ENCODE measurements at places on chromosomes 2 and 18.

- no peak for DNase-seq
Measured at GRCh38 chr18:653512-653911, 3.9 kb upstream of the TYMS start.

GRCh38 chr2:9278439-9278838, 71.8 kb downstream of the ASAP2 start:
- no peak for DNase-seq

DNA sequence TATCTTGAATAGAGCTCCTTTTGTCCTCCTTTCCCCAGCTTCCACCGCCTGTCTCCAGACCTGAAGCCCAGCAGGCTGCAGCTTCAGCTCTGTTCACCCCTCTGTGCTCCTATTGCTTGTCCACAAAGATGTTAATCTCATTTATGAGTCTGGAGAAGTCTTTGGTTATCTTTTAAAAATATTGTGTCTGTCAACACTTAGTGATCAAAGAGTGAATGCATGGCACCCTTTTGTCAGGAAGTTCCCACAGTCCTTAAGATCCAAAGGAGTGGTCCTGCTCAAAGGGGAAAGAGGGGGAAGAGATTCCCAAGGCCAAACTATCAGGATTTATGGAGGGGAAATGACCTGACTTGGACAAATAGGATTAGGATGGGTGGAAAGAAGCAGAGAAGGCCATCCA, 118.9 kb downstream of the ACAA2 start:
- DNase-seq = no peak

DNA sequence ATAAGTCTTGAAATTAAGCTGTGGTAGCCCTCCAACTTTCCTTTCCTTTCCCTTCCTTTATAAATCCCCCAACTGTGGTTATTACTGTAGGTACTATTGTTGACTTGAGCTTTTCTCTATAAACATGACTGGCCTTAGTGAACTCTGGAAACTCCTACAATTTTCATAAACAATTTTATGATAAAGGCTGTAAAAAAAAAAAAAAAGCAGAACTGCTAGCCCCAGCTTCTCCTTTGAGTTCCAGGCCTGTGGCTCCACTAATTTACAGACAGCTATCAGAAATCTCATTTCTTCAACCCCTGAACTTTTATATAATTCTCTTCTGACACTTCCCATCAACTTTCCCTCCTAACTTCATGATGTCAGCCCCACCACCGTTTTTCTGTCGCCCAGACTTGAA, 174.3 kb downstream of the IKZF2 start:
- no peak for DNase-seq

DNA sequence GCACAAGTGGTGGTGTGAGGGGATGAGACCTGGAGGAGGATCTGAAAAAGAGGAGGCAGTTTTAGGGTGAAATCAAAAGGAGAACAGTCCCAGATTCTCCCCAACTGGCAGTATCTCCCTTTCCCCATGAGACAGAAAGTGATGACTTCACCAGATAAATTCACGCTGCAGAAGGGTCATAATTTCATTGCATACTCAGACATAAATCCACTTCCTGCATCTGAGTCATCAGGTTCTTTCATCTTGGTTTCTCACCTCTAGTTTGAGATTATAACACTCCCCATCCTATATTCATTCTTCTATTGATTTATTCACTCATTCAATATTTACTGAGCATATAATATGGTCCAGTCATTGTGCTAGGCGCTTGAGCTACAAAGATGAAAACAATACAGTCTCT, 64.7 kb downstream of the CCDC148 start:
- no peak for DNase-seq

- DNase-seq = no peak
Measured at GRCh38 chr2:124325667-124326440, 300.8 kb downstream of the CNTNAP5 start.

DNA sequence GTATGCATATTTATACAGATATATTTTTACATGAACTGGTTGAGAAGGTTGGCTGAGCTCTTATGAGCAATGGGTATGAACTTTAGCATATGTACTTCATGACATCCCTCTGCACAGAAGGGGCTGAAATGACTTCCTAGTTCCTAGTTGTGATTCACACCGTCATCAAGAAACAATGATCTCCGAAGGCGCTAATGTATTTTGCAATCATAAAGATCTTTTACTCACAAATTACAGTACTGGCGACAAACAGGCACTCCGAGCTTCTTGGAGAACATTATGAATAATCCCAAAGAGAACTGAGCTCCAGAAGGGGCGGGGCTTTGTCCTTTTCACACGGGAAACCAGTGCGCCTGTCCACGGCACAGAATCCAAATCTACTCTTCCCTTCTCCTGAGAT, 18.1 kb downstream of the BCL2 start:
- no peak for DNase-seq

GRCh38 chr2:105952131-105952530, 207.4 kb downstream of the NCK2 start:
- DNase-seq = no peak

DNA sequence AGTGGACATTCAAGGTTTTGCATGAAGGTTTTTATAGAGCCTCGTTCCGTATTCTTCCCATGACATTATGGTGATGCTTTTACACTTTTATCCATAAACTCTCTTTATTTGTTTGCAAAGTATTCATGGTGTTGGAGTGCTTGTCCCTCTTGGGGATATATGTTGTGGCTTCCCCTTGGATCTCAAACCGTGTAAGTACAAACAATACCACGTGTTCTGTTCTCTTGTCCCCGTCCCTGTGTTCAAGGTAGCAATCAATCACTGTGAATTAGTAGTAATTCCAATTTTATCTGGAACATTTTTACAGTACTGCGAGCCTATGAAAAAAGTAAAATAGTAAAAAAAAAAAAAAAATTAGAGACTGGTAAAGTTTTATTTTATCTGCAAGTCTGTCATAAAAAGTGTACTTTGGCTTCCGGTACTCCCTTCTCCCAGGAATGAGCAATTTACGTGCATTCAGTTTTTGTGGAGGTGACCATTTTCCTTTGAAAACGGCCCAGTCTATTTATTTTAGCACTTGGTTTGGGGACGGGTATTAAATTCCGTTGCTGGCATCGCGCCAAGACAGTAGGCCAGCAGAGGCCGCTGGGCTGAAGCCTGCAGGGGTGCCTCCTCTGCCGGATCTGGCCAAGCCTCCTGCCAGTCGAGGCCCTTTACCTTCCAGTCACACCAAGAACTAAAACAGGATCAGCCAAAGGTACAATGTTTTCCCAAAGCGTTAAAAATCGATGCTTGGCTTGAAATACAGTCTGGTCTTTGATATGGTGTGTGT, 175.7 kb downstream of the SOCS6 start:
- DNase-seq = peak; percentile 20

- no peak for DNase-seq
Measured at GRCh38 chr2:233074106-233074505, 14.0 kb downstream of the INPP5D start.

All from activated gamma-delta T cell treated with Interleukin-2 at 50 U/mL for 16 hours (primary cell).